ENCODE measurements at places on chromosomes 7 and 10.

- peak; percentile 24 for DNase-seq
These were observed 17.0 kb downstream of the IL15RA start for GRCh38 chr10:5960070-5960972.

DNA sequence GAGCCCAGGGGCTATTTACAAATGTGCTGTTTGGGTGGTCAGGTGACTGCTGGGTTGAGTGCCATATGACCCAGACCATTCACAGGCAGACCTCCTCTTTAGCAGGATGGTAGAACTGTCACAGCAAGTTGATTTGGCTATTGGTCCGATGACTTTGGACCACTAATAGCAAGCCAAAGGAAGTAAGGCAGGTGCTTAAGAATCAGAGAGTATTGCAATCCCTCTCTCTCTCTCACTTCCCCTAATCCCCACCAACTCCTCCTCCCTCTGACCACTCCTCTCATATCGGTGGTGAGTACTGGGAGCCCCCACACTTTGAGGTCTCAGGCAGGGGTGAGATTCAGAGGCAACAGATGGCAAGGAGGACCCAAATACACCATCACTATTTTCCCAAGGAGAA, 165.3 kb downstream of the TRIL start:
- no peak for DNase-seq

- DNase-seq, result peak; percentile 52
These were observed 155.2 kb downstream of the MAGI2 start for GRCh38 chr7:79298145-79298760.

- DNase-seq, result peak; percentile 20
These were observed 72.4 kb upstream of the LOXL4 start for GRCh38 chr10:98340261-98340939.

GRCh38 chr10:13699216-13699615, 112.5 kb downstream of the PRPF18 start:
- no peak for DNase-seq

DNA sequence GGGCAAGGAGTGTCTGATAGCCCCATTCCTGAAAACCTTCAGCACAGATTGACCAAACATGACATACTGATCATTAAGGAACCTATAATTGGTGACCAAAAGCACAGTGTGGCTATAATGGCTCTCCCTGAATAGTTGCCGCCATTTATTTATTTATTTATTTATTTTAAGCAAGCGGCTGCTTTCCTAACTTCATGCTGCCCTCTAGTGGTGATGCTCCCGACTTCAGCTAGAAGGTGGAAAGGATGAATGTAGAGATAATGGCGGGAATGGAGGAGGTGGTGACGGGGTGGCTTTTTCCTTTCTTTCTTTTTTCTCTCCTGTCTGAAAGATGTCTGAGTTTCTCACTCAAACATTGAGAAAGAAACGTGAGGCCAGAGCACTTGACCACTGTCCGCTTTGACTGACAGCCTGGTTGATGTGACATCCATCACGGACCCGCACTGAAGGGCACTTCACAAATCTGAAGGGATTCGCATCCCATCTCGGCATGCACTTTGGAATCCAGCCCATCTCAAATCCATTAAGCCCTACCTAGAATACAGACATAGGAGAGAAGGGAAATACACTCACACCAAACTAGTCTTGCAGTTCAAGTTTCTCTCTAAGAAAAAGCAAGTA, 1090.1 kb downstream of the KCNMA1 start:
- DNase-seq, result peak; percentile 80

DNA sequence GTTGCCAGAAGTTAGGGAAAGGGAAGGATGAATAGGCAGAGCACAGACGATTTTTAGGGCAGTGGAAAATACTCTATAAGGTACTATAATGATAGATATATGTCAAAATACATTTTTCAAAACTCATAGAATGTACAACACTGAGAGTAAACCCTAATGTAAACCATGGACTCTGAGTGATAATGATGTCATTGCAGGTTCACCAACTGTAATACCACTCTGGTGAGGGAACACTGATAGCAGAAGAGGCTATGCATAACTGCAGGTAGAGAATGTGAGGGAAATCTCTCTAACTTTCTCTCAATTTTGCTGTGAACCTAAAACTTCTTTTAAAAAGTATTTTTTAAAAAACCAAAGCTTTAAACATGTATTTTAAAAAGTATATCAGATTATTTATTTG, 22.1 kb downstream of the POT1 start:
- no peak for DNase-seq

DNA sequence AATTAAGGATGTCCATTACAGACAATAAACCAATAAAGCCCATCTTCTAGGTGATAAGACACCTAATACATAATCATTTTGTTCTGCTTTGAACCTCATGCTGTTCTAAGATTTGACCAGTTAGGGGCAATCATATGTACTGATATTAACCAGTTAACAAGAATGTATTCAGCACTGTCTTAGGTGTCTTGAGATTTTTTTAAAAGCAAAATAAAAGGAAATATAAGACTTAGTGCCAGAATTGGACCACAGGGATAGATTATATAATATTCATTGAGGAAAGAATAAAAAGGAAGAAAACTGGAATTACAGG, 32.0 kb downstream of the IMMP2L start:
- no peak for DNase-seq

DNA sequence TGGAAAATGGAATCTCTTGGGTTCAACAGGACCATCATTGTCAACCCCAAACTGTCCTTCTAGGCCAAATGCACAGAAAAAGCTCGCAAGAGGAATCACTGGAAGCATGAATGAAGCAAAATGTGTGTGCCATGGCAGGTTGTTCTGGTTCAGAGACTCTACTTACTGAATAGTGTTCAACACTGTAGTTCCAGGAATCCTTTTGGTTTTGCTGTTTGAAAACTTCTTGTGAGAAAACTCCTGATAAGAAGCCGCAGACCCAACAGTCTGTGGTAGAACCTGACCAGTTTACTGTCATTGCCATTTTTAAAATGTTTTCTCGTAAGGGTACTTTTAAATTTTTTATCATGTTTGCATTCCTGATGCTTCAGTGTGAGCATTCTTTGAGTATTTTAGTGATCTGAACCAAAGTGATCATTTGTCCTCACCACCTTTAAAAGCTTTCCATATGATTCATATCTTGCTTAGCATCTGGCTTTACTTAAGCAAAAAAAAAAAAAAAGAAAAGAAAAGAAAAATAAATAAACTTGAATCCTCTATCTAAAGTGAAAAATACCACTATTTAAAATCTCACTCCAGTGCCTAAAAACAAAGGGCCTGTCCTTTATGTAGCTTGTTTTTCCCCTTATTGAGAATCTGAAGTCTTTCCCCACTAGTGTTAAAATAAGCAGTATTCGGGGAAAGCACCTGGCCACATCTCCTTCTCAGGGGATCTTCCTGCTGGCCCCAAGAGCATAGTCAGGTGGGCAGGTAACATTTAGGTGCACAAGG, 92.4 kb downstream of the WNT2 start:
- peak; percentile 83 for DNase-seq

GRCh38 chr7:155296788-155297516, 726 bp upstream of the INSIG1 start:
- DNase-seq, result peak; percentile 85

DNA sequence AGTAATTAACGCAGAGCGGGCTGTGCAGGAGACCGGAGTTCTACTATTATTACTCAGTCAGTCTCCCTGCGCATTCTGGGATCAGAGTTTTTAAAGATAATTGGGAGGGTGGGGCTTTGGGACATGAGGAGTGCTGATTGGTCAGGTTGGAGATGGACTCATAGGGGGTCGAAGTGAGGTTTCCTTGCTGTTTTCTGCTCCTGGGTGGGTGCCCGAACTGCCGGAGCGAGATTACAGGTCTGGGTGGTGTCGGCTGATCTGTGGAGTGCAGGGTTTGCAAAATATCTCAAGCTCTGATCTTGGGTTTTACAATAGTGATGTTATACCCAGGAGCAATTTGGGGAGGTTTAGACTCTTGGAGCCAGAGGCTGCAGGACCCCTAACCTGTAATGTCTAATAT, 3.9 kb upstream of the LRRC27 start:
- no peak for DNase-seq

- DNase-seq, result no peak
These were observed 25.7 kb downstream of the COBL start for GRCh38 chr7:51290702-51291540.

- DNase-seq, result peak; percentile 63
These were observed 343.0 kb downstream of the CRPPA start for GRCh38 chr7:16078076-16078952.

DNA sequence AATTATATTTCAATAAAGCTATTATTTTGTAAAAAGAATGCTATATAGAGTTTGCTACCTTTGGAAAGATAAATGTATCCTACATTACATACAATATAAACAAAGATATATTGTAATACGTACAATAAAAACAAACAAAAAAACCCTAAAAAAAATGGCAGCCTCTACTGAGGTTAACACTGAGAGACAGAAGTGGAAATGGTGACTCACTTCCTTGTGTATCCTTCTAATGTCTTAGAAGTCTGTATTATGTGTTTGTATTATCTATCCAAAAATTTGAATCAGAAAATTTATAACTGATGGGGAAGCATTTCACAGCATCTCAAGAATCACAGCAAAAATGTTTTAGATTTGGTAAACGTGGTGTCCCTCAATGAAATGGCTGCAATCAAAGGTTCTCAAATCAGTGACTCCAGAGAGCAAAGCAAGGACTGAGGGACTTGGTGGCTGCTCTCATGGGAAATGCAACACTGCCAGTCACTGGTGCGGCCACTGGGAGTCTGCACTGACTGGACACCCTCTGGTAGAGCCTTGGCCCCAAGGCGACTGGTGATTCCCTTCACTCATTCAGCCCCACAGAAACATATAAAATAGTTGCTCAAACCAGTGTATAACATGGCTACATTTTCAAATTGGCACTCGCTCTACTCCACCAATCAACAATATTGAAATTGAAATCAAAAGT, 53.8 kb downstream of the PANK1 start:
- peak; percentile 47 for DNase-seq

DNA sequence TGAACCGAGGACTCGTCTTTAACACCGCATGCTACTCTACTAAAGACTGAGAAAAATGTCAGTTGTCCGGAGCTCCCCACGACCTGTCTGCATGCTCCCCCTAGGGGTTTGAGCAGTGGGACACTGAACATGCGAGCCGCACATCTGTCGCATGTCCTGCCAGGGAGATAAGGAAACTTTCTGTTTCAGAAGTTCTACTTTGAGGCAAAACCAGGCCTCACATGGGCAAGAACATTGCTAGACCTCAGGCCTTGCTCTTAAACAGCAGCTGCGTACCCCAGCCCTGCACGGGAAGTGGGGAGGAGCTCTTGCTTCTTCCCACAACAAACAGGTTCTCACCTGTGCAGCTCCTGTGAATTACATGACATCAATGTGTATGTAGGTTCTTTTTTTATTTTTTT, 30.3 kb upstream of the HERPUD2 start:
- no peak for DNase-seq

- peak; percentile 50 for DNase-seq
These were observed 411 bp downstream of the AUTS2 start for GRCh38 chr7:69598487-69599285.

- DNase-seq, result peak; percentile 22
These were observed at the start of gene CALHM3 for GRCh38 chr10:103479135-103479534. TSS of gene CALHM3 (minus strand) at chr10:103479240. CDS start at chr10:103479032, 208 bp downstream.

- DNase-seq, result no peak
These were observed 140.5 kb downstream of the HBP1 start for GRCh38 chr7:107309296-107309695.
